ENCODE measurements at places on chromosomes 11 and 22.

DNA sequence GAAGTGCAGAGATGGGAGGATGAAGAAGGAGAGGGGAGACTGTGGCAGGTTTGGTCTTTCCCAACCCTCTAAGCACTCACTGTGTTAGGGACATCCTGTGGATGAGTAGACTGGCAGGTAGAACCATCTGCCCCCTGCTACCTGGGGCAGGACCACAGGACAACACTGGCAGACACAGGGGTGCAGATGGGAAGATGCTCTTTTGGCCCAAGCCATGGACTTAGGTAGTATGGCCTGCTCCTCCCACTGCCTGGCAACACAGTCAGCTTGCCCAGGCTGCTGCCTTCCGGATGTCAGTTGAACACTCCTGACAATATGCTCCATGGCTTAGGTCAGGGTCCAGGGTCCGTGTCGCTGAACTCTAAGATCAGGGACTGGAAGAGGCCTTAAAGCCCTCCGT, 140.7 kb upstream of the NAV2 start:
- DNase-seq, result no peak

GRCh38 chr11:82791779-82792178, 58.1 kb upstream of the FAM181B start:
- DNase-seq, result no peak

- no peak for DNase-seq
These were observed 70.7 kb downstream of the BMAL1 start for GRCh38 chr11:13348305-13348704.

DNA sequence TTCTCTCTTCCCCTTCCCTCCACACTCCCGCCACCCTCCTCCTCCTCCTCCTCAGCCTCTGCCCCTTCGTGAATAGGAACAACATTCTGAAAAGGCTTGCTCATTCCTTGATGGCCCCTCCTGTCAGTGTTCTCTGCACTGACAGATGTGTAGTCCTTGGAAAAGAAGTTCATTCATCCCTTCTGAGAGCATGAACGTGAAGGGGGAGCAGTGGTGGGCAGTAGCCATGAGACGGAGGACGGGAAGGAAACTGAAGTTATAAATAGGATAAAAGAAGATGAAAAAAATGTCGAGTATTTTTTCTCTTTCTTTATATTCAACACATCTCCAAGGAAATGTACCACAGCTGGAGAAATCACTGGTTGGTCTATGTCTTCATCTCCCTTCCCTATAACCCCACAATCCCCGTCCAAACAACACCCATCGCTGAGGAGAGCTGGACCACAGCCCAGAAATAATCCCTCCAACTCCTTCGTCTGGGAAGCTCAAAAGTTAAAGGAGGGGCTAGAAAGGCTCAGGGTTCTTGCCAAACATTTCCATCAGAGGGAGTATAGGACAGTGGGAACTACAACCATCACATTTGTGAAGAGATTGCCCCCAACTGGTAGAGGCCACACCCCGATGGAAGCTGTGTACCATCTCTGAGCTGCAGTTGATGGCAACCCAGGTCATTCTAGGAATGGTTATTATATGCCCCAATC, 33.5 kb downstream of the ETS1 start:
- DNase-seq, result no peak

- no peak for DNase-seq
These were observed 33.5 kb downstream of the NFRKB start for GRCh38 chr11:129861702-129862522.

DNA sequence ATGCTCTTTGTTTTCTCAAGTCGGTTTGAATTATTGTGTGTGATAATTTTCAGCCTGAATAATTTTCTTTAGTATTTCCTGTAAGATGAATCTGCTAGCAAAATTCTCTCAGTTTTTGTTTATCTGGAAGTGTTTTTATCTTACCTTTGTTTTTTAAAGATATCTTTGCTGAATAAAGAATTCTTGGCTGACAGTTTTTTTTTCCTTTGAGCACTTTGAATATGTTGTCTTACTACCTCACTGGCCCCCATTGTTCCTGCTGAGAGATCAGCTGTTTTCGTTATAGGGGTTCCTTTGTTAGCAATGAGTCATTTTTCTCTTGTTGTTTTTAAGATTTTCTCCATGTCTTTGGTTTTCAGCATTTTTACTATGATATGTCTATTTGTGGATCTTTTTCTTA, 63.0 kb downstream of the HORMAD2 start:
- no peak for DNase-seq

DNA sequence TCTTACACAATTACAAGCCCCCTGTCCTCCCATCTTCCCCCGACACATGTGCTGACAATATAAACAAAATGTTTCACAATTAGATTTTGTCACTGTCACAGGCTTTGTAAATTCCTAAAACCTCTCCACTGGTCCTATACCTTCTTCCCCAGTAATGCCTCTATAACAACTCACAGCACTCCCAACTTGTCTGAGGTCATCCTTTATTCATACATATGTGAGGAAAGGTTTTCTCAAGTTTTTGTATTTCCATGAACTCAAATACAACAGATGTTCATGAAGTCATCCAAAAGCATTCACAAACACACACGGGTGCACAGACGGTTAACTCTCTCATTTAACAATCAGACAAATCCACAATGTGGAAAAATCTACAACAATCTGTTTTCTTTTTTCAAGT, 1.9 kb downstream of the OR52H1 start:
- no peak for DNase-seq

- no peak for DNase-seq
These were observed 48.6 kb upstream of the TMEM45B start for GRCh38 chr11:129766898-129767604.

- DNase-seq, result no peak
These were observed 137.5 kb upstream of the HSD17B12 start for GRCh38 chr11:43542750-43543712.

DNA sequence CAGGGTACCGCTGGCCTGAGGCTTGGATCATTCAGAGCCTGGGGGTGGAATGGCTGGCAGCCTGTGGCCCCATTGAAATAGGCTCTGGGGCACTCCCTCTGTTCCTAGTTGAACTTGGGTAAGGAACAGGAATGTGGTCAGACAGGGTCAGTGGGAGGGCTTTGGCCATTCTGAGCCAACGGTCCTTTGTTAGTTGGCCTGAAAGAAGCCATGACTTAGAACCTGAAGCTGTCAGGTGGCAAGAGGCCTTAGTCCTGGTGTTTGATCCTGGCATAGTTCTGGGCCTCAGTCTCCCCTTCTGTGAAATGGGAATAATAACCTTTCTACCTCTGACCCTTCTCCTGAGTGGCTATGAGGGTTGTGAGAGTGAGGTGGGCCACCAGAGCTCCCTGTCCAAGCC, 8.3 kb downstream of the PGAP2 start:
- DNase-seq, result no peak

GRCh38 chr11:44600261-44600660, 34.8 kb downstream of the CD82 start:
- DNase-seq, result no peak

- DNase-seq, result no peak
These were observed 12.5 kb upstream of the CARD18 start for GRCh38 chr11:105152021-105152512.

GRCh38 chr22:46402505-46402904, 67.0 kb downstream of the TRMU start:
- no peak for DNase-seq

DNA sequence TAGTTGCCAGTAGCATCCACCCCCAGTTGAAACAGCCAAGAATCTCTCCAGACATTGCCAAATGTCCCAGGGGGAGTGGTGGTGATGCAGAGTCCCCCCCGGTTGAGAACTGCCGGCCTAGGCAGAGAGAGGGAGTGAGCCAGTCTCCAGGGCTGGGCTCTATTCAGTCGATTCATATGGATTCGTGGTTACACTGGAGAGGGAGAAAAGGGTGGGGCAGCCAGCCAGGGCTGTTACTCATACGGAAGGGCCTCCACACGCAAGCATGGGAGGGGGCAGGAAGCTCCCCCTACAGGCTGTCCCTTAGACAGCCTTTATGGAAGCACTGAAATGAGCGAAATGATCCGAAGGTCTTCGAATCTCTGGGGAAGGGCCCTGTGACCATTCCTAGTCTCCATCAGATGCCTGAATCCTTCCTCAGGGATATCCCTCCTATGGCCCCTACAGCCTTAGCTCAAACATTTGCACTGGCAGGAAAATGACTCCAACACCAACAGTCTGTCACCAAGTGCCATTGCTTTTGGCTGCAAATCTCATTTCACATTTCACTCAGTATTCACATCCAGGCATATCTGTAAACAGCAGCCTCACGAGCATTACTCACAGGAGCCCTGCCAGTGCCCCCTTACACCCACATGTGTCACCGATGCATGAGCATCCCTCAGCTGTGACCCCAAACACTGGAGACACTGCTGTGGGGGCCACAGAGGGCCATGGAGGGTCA, 18.4 kb upstream of the TLCD5 start:
- DNase-seq, result no peak

GRCh38 chr22:36680038-36680437, 23.5 kb downstream of the CACNG2 start:
- no peak for DNase-seq

DNA sequence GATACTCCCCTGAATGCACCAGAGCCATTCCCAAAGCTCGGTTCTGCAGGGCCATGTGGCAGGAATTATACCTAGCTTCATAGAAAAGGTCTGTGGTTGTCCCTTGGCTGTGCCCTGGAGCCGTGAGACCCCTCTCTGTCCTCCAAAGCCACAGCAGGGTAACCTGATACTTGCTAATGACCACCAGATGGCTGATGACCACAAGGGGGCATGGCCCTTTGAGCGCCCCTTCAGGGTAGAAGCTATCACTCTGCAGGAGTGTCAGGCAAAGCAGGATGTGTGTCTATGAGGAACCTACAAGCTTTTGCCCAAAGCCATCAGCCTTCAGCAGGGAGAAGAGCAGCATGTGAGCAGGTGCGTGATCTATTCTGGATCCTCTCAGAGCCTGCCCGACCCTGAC, 95.3 kb downstream of the NTM start:
- no peak for DNase-seq
